ENCODE measurements at places on chromosomes 1 and 21. TPM values are rescaled to one million over a fixed set of nuclear protein-coding genes. Genes with fewer than 3 reads are reported as not detected.

DNA sequence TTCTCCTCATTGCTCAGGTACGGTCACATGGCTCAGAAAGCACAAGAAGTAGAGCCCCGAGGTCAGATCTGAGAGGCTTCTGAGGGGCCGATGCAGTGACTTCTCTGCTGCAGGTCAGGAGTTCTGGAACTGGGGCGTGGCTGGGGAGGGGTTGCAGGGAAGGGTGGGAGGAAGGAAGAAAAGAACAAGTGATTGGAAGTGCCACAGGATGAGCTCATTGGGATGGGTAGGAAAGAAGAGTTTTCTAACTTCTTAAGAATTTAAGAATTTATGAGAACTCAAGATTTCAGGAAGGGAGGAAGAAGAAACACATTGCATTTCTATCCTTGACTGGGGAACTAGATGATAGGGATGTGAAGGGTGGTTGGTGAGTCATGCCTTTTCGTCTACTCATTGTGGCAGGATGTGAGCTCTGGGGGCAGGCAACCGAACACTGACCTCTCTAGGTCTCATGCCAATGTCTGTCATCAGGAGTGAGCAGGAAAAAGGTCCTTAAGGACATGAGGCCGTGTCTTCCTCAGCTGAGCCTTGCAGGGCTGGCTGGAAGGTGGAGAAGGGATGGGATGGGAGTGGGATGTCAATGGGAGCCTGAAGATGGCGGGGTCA lies 497 bp downstream of the FCRLB start:
- peaks cover 11% of the 10 kb centered on the region for H3K4me1 ChIP-seq
- no peak overlapping the region for H3K4me3 ChIP-seq
- no peak for DNase-seq
- no peaks in the 10 kb centered on the region for H3K36me3 ChIP-seq
- peaks cover 69% of the 10 kb centered on the region for H3K27me3 ChIP-seq
- no peak overlapping the region for H3K27ac ChIP-seq

- H3K4me1 ChIP-seq, result peaks cover 4% of the 10 kb centered on the region
- no peaks in the 10 kb centered on the region for H3K27me3 ChIP-seq
- H3K4me3 ChIP-seq, result no peak overlapping the region
- peaks cover 2% of the 10 kb centered on the region for H3K36me3 ChIP-seq
Observed at GRCh38 chr21:36859744-36860501, 106.5 kb downstream of the HLCS start.

DNA sequence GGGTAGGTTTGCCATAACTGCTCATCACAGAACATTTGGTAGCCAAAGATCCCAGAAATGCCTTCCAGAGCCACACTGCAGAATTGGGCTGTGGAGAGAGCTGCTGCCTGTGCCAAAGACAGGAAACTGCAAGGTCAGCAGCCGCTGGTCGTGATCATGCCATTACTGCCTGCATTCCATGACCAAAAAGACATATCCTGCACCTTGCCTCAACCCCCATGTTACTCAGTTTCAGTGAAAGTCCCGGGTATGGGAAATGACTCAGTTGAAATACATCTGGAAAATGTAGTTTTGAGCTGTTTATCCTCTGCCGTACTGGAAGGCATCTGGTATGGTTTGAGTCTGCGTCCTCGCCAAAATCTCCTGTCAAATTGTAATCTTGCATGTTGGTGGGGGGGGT lies 161.7 kb downstream of the FCRL5 start:
- no peak overlapping the region for H3K4me3 ChIP-seq
- peaks cover 11% of the 10 kb centered on the region for H3K4me1 ChIP-seq
- peaks cover 4% of the 10 kb centered on the region for H3K36me3 ChIP-seq

DNA sequence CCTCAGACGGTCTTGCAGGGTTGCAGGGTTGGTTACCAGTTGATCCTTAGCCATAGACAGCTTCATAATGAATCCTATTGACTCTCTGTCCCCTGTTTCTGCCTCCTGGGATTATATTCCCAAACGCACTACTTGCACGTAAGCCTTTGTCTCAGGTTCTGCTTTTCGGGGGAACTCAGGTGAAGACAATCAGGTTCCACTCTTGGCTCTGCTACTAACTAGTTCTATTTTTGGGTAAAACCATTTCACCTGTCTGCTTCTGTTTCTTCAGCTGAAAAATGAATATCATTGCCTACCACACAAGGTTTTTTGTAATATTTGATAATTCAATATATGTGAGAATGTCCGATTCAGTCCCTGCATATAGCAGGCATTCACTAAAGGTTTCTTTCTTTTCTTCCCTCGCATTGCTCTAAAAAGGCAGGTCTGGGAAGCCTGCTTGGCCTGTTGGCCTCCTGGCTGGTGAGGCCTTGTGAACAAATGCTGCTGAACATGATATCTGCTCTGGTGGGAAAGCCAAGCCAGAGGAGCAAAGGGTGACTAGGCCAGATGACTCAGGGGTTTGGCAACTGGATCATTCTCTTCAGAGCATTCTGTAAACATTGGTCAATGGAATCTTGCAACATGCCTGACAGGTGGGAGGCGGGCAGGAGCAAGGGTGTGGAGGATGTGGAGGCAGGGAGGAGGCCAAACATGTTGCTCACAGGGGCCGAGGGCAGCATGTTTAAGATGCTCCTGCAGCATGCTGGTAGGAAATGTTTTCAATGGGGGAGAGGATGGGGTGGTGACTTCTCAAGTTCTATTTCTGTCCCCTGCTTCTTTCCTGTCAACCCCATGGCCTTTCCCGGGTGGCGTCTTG lies 23.8 kb downstream of the IER5 start:
- H3K4me1 ChIP-seq, result peaks cover 17% of the 10 kb centered on the region
- H3K36me3 ChIP-seq, result no peaks in the 10 kb centered on the region
- DNase-seq, result no peak
- H3K27me3 ChIP-seq, result no peaks in the 10 kb centered on the region

GPR25 gene
- total RNA-seq, result not detected

DNA sequence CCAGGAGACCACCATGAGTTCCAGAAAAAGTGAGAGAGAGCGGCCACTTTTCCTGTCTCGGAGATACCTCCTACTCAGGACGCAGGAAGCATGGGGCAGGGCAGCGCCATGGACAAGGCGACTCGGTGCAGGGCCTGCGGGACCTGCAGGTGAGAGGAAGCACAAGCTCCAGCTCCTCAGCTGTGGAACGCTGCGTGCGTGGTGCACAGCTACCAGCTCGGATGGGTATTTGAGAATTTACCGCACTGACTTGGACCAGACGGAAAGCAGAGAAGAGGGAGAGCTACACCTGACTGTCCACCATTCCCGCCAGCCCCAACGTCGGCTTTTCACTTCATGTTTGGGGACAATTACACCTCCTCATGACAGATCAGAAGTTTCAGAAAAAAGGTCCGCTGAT lies 8.2 kb upstream of the CDK11A start:
- DNase-seq, result no peak
- H3K27me3 ChIP-seq, result no peaks in the 10 kb centered on the region
- H3K4me1 ChIP-seq, result no peaks in the 10 kb centered on the region
- peaks cover 8% of the 10 kb centered on the region for H3K36me3 ChIP-seq
- H3K4me3 ChIP-seq, result no peak overlapping the region

GRCh38 chr1:198241553-198241952 lies 84.8 kb downstream of the NEK7 start:
- H3K36me3 ChIP-seq, result peaks cover 4% of the 10 kb centered on the region
- no peaks in the 10 kb centered on the region for H3K27me3 ChIP-seq
- no peak for DNase-seq
- no peak overlapping the region for H3K27ac ChIP-seq
- H3K4me3 ChIP-seq, result no peak overlapping the region
- no peaks in the 10 kb centered on the region for H3K4me1 ChIP-seq

DNA sequence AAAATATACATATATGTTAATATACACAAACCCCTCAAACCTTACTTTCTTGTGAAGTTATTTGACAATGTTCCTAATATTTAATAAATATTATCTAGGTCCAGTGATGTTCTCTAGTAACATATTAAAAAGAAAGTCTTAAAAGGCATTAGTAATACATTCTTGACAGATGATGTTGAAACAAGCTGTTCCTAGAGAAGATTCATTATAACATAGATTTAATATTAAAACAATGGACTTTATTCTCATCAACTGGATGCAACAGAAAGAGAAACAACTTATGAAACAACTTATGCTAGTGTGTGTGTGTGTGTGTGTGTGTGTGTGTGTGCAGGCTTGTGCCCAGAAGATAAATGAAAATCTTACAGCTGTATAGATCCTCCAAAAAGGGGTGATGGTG lies 68.5 kb upstream of the PLXNA2 start:
- H3K27ac ChIP-seq, result no peak overlapping the region
- H3K36me3 ChIP-seq, result no peaks in the 10 kb centered on the region

GRCh38 chr1:65045022-65045817 lies 78.9 kb upstream of the JAK1 start:
- DNase-seq, result no peak
- no peak overlapping the region for H3K27ac ChIP-seq
- no peak overlapping the region for H3K4me3 ChIP-seq
- H3K36me3 ChIP-seq, result no peaks in the 10 kb centered on the region
- H3K4me1 ChIP-seq, result peaks cover 17% of the 10 kb centered on the region
- no peaks in the 10 kb centered on the region for H3K27me3 ChIP-seq

DNA sequence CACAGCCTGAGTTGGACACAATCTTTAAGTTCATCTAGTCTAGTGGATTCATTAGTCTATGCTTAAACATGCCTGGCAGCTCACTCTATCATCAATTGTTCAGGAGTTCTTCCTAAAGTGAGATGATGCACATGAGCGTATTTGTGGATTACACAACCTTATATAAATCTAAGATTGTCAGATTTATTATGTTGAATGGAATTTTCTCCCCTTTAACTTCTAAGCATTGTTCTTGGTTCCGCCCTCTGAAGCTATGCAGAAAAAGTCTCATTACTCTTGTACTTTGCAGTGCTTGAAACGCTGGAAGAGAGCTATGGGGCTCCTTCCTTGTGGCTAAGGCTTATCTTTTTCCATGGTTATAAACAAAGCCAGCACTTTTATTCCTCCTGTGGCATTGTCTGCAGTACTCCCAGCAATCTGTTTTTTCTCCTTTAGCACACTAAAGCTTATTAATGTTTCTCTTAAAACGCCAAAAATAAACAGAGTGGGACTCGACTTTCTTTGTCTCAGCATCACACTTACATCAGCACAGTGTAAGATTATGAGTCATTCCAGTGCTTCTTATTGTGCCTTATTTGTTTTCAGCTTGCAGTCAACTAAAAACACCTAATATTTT lies 316.8 kb upstream of the CAMK1G start:
- H3K36me3 ChIP-seq, result no peaks in the 10 kb centered on the region
- no peaks in the 10 kb centered on the region for H3K27me3 ChIP-seq
- no peak overlapping the region for H3K4me3 ChIP-seq
- DNase-seq, result no peak

DNA sequence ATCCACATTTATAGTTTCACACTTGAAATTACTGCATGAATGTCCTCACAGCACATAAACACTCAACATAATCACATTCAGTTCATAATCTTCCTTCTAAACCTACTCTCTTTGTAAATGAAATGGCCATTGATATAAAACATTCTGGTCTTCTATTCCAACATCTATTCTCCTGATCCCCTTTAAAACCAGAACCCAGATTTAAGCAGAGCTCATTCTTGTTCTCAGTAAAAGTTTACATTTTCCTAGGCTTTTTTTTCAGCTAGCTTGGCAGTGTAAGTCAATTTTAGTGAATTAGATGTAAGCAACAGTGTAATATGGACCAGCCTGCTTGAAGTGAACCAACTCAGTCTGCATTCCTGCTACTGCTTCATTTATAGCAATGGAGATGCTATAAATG lies 460.7 kb upstream of the RGS18 start:
- no peak overlapping the region for H3K27ac ChIP-seq
- H3K4me3 ChIP-seq, result no peak overlapping the region
- peaks cover 8% of the 10 kb centered on the region for H3K4me1 ChIP-seq
- H3K36me3 ChIP-seq, result peaks cover 4% of the 10 kb centered on the region

NEXN gene
- total RNA-seq, result 8.2 TPM
